ENCODE measurements at places on chromosomes 11 and 22.
A peak's percentile ranks its signal among the peaks of the same experiment; 100 is the strongest.

- DNase-seq, result no peak
Measured at GRCh38 chr22:32967386-32968101, 90.6 kb downstream of the SYN3 start.

- peak; percentile 88 for DNase-seq
Measured at GRCh38 chr11:765025-765801, 12.1 kb downstream of the GATD1 start.

DNA sequence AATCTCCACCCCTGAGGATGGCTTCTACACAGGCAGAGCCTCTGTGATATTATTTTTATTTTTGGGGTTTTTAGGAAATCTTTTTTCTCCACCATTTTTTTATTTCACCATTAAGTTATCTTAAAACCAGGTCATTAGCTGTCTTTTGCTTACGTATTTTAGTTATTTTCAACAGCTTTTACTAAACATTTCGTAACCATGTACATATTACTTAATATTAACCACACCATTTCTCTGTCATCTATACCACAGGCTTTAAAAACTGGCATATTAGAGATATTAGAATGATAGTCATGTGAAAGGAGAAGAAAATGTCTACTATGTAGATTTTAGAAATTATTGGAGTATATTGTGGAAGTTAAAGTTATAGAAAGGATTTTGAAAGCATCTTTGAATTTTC, 37.4 kb downstream of the YAP1 start:
- DNase-seq, result no peak

- no peak for DNase-seq
Measured at GRCh38 chr11:70751142-70751734, 352.9 kb downstream of the CTTN start.

GRCh38 chr11:118658429-118659313, 20.8 kb downstream of the TREH start:
- DNase-seq, result peak; percentile 40

GRCh38 chr22:33386270-33386669, 328.1 kb upstream of the SYN3 start:
- no peak for DNase-seq

GRCh38 chr22:37231406-37232139, 12.5 kb downstream of the RAC2 start:
- no peak for DNase-seq

GRCh38 chr11:100866453-100866852, 179.4 kb downstream of the ARHGAP42 start:
- no peak for DNase-seq

DNA sequence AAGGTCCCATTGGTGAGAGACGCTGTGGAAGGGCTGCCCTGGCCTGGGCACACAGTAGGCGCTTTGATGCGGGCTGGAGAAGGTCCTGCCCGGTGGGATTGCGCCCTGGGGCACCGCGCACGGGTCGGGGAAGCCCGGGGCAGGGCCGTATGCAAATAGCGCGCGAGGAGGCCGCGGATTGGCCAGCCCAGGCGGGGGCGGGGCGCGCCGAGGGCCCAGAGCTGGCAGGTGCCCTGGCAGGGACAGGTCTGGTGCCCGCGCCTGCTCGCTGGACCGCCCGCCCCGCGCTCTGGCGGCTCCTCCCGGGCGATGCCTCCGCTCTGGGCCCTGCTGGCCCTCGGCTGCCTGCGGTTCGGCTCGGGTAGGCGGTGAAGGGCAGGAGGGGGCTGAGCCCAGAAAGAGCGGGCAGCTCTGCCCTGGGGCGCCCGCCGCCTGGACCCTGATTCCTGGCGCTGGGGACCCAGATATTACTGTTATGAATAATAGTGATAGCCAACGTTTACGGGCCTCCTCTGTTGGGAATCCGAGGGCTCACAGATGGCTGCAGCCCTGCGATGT, at the start of gene UPK3A:
TSS of gene UPK3A (plus strand) at position 245 of the 558 bp plus-strand sequence. CDS start at position 310, 65 bp downstream.
- peak; percentile 92 for DNase-seq

- no peak for DNase-seq
Measured at GRCh38 chr11:94747146-94747545, 21.0 kb upstream of the AMOTL1 start.

- DNase-seq, result no peak
Measured at GRCh38 chr11:102108734-102109440, 1.4 kb upstream of the YAP1 start.

DNA sequence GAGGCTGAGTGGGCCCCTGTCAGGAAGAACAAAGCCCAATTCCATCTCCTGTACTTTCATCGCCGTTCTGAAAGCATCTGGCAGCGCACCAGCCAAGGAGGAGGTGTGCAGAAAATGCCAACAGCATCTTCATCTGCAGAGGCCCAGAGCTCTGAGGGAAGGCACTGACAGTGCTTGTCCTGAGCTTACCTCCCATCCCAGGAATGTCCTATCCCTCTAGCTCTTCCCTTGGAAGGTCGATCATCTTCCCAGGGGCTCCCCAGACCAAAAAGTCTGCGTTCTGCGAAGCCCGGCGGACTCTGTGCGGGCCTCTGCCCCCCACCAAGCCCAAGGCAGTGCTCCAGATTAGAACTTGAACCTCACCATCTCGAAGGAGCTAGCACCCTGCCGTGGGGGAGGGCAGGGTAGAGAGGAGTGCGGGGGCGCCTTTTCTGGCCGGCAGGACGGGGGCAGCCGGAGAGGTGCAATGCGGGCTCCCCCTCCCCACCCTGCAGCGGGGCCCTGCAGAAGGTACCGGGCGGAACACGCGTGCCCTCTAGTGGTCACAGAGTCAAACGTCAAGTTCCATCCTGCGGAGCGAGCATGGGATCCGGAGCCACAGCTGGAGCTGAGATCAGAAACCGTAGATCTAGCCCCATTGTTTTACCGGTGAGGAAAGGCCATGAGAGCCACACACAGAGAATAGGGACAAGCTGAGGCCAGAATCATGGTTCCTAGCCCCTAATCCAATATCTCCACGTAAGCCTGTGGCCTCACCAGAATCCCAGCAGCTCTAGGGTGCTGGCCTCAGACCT, 5.0 kb downstream of the SCN2B start:
- peak; percentile 94 for DNase-seq

DNA sequence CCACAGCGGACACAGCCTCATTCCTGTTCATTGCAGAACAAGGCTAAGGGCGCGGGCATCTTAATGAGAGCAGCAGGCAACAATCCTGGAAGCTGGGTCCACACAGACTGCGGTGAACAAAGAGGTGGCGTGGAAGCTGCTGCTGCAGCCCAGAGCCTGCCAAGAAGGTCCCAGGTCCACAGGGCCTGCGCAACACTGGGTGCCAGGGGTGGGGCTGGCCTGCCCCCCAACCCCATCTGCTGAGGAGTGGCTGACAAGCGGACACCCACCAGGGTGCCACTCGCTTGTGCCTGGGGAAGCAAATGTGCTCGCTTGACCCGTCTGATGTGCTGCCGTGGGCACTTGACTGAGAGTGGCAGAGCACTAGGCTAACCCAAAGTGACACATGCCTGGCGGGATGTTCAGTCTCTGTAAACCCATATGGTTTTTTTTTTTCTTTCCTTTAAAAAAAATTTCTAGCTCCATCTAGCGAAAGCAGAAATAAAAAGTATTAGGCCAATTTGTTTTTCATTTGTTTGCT, 83.2 kb upstream of the PITPNB start:
- DNase-seq, result no peak

DNA sequence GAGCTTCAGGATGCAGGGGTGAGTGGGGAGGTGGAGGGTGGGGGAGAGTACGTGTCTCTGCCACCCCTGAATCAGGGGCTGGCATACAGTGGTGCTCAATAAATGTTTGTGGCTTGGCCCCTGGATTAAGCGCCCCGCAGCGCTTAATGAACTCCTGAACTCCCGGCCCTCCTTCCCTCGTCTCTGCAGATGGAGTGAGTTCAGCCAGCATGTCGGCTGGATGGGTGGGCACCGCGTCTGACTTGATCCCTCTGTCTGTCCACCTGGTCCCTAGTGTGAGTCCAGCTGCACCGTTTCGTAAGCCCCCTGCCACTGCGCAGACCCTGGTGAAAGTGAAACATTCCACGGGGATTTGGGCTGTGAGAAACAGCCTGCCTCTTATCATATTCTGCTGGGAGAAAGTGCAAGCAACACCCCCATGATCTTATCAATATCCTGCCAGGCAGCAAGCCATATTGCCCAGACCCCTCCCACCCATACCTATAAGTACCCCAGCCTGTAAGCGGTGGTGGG, 12.0 kb upstream of the MRGPRD start:
- DNase-seq, result no peak

GRCh38 chr22:21703684-21704316, 31.8 kb downstream of the YPEL1 start:
- no peak for DNase-seq

DNA sequence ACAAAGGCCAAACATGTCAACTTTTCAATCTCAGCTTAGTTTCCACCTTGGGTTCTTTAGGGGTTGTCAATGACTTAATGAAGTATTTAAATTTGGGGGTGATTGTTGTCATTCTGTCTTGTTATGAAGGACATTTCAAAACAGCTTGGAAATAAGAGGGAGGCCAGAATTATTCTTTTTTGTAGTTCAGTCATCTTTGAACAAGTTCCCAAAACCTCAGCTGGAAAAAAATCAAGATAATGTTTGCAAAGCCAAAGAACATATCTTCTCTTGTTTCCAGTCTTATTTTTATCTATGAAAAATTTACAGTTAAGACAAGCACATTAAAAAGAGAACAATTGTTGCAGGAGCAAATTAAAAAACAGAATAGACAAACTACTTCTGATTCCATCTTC, 612.8 kb downstream of the INSC start:
- no peak for DNase-seq

- DNase-seq, result no peak
Measured at GRCh38 chr22:49954354-49954753, 6.2 kb upstream of the PIM3 start.

DNA sequence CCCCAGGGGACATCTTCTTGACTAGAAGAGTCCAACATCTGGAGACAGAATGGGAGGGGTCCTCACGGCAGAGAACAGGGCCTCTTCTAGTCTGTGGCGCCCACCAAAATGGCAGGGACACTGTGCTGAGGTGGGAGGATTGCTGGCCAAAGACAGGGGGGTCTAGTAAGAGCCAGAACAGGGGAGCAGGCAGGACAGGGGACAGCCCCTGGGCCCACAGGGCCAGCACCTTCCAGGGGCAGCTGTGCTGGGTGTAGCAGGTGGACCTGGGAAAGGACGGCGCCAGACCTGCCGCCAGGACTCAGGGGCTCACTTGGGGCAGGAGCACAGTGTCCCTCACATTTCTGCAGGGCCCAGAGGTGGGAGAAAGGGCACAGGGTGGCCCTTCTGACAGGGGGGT, 858 bp upstream of the APOBEC3A start:
- no peak for DNase-seq

- no peak for DNase-seq
Measured at GRCh38 chr11:123046473-123047259, 15.3 kb downstream of the HSPA8 start.

DNA sequence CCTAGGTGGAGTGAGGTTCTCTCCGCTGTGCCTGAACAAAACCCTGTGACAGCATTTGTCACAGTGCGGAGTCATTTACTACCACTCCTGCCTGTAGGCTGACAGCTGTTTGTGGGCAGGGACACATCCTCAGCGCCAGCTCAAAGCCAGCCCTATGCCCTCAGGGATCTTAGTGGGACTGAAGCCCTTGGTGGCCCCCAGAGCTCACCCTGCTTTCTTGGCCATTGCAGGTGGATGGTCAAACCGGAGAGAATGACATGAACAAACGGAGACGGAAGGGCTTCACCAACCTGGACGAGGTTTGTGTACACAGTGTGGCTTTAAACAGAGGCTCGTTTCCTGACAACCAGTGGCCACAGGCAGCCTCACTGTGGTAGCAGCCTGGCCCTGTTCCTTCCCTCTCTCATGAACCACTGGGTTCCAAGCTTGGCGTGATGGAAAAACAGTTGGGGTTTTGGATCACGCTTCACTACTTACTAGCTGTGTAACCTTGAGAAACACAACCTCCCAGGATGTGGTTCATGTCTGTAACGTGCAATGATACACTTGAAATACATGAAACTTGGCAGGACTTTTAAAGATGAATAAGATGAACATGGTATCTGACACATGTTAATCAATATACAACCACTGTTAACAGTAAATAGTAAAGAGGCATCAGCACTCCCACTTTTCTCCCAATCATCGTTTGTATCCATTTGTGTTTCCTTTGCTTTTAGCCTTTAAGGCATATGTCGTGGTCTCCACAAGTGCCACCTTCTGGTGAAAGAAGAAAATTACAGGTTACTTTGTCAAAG, 125.8 kb downstream of the MICAL2 start:
- peak; percentile 73 for DNase-seq

DNA sequence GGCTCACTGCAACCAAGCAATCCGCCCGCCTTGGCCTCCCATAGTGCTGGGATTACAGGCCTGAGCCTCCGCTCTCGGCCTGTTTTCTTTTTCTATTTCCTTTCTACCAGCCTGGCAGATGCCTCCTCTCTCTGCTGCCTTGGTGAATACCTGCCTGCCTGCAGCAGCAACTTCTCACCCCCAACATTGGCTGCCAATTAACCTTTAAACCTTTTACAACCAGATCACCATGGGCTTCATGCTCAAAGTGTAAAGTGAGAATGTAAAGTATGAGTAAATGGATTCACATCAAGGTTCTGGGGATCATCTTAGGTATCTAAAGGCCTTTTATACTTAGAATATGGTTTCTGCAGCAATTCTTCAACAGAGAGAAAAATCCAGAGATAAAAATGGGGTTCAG, 13.0 kb upstream of the FCHSD2 start:
- no peak for DNase-seq

DNA sequence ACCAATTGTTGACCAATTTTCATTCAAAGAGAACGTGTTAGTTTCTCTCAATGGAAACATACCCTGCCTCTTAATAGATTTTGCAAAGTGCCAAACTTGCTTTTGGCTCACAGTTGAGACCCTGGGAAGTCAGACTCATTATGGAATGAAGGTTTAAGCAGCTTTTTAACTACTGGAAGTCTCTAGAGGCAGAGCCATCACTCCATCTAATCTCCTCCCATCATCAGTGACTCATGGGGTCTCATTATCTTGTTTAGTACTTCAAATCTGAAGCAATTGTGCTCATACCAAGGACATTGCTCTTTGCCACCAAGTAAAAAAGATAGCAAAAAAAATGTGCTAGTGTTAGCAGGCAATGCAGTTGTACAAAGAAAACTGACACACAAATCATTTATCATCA, 537.1 kb upstream of the LRRC4C start:
- no peak for DNase-seq

- no peak for DNase-seq
Measured at GRCh38 chr11:36339888-36340287, 43.8 kb downstream of the PRR5L start.

DNA sequence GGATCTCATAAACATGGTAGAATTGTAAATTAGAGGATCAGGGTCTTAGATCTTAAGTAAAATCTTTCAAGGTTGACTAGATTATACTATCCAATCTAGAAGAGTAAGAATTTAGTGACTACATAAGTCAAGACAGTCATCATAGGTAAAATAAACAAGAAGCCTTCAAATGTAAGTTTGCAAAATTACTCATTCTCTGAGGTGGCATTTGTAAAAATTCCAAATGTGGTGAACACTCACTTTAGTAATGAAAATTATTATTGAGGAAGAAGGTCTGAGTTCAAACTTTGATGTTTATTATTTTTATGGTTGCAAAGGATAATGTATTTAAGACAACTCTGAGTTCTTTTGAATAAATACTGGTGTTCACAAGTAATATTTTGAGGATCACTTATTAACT, 4.6 kb downstream of the HYLS1 start:
- no peak for DNase-seq
